ENCODE measurements at places on chromosomes 7 and 10. TPM values are rescaled to one million over a fixed set of nuclear protein-coding genes. Genes with fewer than 3 reads are reported as not detected.

DNA sequence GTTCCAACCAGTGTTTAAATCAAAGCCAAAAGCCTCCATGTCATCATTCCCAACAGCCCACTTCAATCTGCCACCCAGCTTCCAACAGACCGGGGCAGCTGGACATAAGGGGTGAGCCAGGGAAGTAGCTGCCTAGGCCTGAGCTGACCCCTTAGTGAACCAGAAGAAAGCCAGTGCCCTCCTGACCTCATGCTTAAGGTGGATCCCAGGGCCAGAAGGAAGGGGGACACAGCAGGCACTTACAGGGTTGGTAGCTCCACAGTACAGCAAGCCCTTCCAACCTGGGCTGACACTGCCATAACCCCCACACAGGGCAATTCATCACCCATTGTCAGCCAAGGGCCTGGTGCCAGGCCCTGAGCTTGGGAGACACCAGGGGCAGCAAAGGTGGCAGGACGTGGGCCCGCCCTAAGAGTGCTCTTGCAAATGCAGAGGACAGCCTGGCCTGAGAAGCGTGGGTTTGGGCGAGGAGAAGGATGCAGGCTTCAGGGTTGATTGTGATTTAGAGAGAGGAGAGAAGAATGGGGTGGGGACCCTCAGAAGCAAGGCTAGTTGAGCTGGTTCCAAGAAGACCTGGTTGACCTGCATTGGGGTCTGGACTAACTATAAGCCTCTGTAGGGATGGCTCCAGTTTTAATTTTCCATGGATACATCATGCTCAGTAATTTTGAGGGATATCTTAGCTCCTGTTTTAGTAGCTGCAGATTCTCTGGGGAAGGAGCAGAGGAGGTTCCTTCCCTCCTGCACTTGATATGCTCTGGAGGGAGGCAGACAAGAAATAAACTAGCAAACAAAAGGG, 3.1 kb upstream of the CYP26A1 start:
- H3K27me3 ChIP-seq, result peaks cover 79% of the 10 kb centered on the region
- peak overlapping the region; percentile 57 for H3K4me3 ChIP-seq
- DNase-seq, result no peak
- H3K36me3 ChIP-seq, result no peaks in the 10 kb centered on the region
- H3K4me1 ChIP-seq, result peaks cover 26% of the 10 kb centered on the region

GRCh38 chr10:103888113-103888841, 29.7 kb downstream of the STN1 start:
- DNase-seq, result no peak
- H3K4me3 ChIP-seq, result no peak overlapping the region
- H3K27ac ChIP-seq, result peak overlapping the region; percentile 33
- peaks cover 11% of the 10 kb centered on the region for H3K4me1 ChIP-seq

Gene GRM3
- 1.4 TPM for total RNA-seq

DNA sequence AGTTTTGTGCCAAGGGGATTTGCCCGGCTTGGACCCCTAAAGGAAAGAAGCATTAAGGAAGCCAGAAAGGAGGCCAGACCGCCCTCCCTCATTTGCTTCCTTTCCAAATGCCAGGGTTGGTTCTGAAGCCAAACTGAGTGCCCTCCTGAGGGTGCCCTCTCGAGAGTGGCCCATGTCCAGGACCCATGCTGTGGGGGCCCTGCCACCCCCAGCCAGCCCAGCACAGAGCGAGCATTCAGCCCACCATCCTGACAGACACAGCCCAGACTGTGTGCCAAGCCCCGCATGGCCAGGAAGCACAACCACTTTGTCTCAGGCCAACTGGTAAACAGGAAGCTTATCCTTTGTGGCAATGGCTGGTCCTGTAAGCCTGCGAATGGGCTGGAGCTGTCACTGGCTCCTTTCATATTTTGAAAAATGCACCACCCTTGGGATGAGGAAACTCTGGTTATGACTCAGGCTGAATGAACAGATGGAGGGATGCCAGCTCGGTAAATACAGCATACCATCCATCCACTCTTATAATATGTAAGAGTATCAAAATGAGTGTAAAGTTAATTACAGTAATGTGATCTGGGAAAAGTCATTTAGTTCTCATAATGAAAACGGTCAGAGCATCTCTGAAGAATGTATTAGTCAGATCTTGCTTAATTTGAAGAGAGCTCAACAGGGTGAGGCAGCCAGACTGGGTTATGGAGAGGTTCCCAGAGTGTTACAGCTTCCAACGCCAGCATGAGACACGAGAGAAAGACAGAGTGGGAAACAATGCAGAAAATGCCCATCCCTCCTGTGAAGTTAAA, 65.0 kb downstream of the STK17A start:
- no peaks in the 10 kb centered on the region for H3K27me3 ChIP-seq
- peaks cover 1% of the 10 kb centered on the region for H3K4me1 ChIP-seq
- H3K4me3 ChIP-seq, result no peak overlapping the region
- peaks cover 30% of the 10 kb centered on the region for H3K36me3 ChIP-seq

Gene FEZF1
- not detected for total RNA-seq

Gene TMEM176A
- total RNA-seq, result 8.0 TPM

- H3K4me1 ChIP-seq, result peaks cover 19% of the 10 kb centered on the region
- H3K27me3 ChIP-seq, result no peaks in the 10 kb centered on the region
- H3K27ac ChIP-seq, result peak overlapping the region; percentile 35
- H3K36me3 ChIP-seq, result peaks cover 8% of the 10 kb centered on the region
- no peak for DNase-seq
These were observed 12.7 kb downstream of the CUL1 start for GRCh38 chr7:148711191-148712102.

- H3K36me3 ChIP-seq, result peaks cover 9% of the 10 kb centered on the region
- DNase-seq, result no peak
- H3K4me3 ChIP-seq, result no peak overlapping the region
These were observed 23.3 kb upstream of the ASCC1 start for GRCh38 chr10:72239409-72239808.

Gene CFTR
- 6.6 TPM for total RNA-seq

Gene ZNF365
- not detected for total RNA-seq

DNA sequence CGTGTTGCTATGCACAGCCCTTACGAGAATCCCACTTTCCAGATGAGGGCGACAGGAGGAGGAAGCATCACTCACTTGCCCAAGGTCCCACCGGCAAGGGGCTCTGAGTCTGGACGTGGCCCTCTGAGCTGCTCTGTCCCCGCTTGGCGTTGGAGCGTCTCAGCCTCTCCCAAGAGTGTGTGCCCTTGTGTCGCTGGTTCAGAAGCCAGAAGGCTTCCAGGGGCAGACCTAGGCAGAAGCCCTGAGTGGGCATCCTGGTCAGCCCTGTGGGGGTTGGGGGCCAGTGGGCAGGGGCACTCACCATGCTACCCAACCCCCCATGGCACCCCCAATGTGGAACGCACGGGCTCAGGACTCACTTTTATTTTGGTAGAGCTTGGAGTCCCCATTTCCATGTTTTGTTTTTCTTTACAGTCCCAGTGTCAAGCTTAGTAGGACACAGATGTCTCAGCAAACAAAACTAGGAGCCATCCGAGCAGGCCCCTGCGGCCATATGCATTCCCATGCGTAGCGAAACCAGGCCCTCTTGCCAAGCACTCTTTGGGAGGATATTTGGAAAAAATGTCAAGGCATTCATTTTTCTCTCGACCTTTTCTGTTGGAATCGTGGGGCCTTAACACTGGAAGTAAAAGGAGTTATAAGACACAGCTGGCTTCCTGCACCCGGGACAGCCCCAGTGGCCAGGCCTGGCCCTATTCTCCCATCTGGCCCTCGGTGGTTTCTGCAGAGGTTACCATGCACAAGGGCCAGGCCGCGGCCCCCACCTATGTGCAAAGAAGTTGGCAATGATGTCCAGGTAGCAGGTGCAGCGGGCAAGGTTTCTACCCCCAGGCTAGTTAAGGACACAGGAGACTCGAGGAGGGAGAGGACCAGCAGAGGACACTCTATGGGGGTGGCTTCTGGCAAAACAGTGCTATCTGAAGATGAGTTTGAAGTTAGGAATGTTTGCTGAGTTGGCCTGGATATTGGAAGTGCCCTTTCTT, 97.0 kb downstream of the LHPP start:
- no peak overlapping the region for H3K27ac ChIP-seq
- DNase-seq, result no peak
- no peaks in the 10 kb centered on the region for H3K4me1 ChIP-seq

DNA sequence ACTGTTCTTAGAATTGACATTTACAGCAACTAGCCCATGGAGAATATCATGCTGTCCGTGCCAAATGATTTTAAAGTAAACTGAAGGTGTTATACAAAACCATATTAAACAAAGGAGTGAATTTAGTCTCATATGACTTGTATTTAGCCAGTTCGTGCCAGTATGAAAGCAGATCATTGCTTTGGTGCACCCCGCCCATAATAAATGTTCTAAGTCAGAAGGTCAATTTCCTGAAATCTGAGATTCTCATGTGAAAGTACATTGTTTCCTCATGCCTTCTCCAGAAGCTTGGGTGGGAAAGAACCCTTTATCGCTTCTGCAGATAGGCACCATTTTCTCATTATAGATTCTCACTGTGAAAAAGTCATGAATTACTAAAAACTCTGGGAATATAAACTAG, 106.4 kb downstream of the CAMK1D start:
- peaks cover 16% of the 10 kb centered on the region for H3K4me1 ChIP-seq
- no peaks in the 10 kb centered on the region for H3K36me3 ChIP-seq
- no peaks in the 10 kb centered on the region for H3K27me3 ChIP-seq
- DNase-seq, result no peak
